ENCODE measurements at places on chromosomes 3 and 15. TPM values are rescaled to one million over a fixed set of nuclear protein-coding genes. Genes with fewer than 3 reads are reported as not detected.

INSYN1 gene
- polyA plus RNA-seq, result 3.6 TPM

ADGRG7 gene
- not detected for polyA plus RNA-seq

GRCh38 chr3:20322085-20322484 lies 136.1 kb upstream of the SGO1 start:
- no peak for DNase-seq
- H3K4me1 ChIP-seq, result no peaks in the 10 kb centered on the region
- H3K36me3 ChIP-seq, result no peaks in the 10 kb centered on the region
- no peaks in the 10 kb centered on the region for H3K27me3 ChIP-seq

DNA sequence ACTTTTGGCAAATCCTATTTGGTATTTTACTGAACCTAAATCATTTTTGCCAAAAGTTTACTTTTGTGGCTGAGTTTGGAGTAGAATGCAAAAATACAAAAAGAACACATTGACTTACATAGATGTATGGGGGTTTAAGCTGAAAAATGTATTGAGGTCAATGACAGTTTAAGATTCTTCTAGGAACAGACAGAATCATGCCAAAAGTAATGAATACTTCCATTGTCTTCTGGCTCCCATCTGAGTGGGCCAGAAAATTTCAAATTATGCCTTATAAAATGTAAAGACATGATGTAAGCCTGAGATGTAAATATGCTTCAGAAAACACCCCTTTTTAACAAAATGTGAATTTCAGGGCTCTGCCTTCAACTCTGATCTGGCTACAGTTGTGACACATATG lies 375.1 kb upstream of the DPH6 start:
- H3K4me3 ChIP-seq, result no peak overlapping the region
- H3K4me1 ChIP-seq, result no peaks in the 10 kb centered on the region
- no peaks in the 10 kb centered on the region for H3K36me3 ChIP-seq
- no peak for DNase-seq
- no peaks in the 10 kb centered on the region for H3K27me3 ChIP-seq
- H3K27ac ChIP-seq, result no peak overlapping the region

DNA sequence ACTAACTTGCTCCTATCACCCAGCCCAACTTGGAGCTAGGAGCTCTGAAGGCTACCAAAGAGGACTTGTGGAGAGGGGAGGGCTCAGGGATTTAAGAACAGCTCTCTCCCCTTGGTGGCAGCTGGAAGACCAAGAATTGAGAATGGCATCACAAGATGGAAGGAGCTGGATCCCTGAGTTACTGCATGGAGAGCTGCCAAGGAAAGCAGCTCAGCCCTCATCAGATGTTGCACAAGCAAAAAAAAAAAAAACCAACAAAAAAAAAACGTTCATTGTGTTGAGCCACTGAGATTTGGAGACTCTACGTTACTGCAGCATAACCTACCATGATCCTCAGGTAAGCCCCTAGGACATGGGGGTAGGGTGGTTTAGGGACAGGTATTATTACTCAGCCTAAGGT lies 41.0 kb downstream of the ITGB5 start:
- peaks cover 74% of the 10 kb centered on the region for H3K4me1 ChIP-seq
- H3K27me3 ChIP-seq, result no peaks in the 10 kb centered on the region
- H3K36me3 ChIP-seq, result peaks cover 47% of the 10 kb centered on the region
- peak overlapping the region; percentile 95 for H3K27ac ChIP-seq

DNA sequence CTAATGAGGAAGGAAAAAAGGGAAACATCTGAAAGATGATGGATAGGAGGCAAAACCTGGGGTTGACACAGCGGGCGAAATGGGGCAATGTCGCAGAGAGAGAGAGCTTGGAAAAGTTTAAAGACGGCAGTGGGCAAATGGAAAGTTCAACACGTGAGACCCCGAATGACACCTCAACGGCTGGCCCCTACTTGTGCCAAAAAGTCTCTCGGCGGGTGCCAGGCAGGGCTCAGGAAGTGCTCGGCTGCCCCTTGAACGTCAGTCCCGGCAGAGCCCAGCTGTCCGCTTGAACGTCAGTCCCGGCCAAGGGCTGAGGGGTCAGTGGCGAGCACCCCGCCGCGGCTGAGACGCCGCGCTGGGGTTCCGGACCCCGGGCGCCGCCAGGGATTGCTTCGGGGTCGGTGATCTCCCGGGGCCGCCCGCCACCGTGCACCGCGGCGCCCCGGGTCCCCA lies 658 bp downstream of the EOGT start:
- peak; percentile 87 for DNase-seq
- peak overlapping the region; percentile 83 for H3K27ac ChIP-seq
- H3K4me1 ChIP-seq, result peaks cover 15% of the 10 kb centered on the region
- peak overlapping the region; percentile 70 for H3K4me3 ChIP-seq
- H3K36me3 ChIP-seq, result peaks cover 36% of the 10 kb centered on the region

GRCh38 chr3:38097446-38098375 lies 39.2 kb downstream of the ACAA1 start:
- H3K36me3 ChIP-seq, result no peaks in the 10 kb centered on the region
- no peaks in the 10 kb centered on the region for H3K4me1 ChIP-seq
- peaks cover 13% of the 10 kb centered on the region for H3K27me3 ChIP-seq

- no peaks in the 10 kb centered on the region for H3K27me3 ChIP-seq
- no peak overlapping the region for H3K27ac ChIP-seq
- H3K4me1 ChIP-seq, result no peaks in the 10 kb centered on the region
- DNase-seq, result no peak
Observed at GRCh38 chr15:34653992-34654391, 70.5 kb upstream of the GOLGA8B start.

GRCh38 chr3:170966495-170966894 lies 58.1 kb upstream of the EIF5A2 start:
- no peaks in the 10 kb centered on the region for H3K4me1 ChIP-seq
- H3K27ac ChIP-seq, result no peak overlapping the region
- no peak for DNase-seq
- no peak overlapping the region for H3K4me3 ChIP-seq
